Esophagus squamous epithelium (tissue), 5 donors: ENCODE measurements at places on chromosomes 16 and 17.

- peaks cover 16% of the 10 kb centered on the region for H3K27me3 ChIP-seq
- peak overlapping the region; percentile 76 for H3K27ac ChIP-seq
- H3K36me3 ChIP-seq, result no peaks in the 10 kb centered on the region
These were observed 431 bp downstream of the SLFN11 start for GRCh38 chr17:35372846-35373533.

GRCh38 chr17:77253611-77254051 is 112.9 kb downstream of the SEC14L1 start:
- no peak for DNase-seq
- peak overlapping the region; percentile 63 for H3K27ac ChIP-seq
- peaks cover 31% of the 10 kb centered on the region for H3K4me1 ChIP-seq
- H3K36me3 ChIP-seq, result no peaks in the 10 kb centered on the region
- no peaks in the 10 kb centered on the region for H3K27me3 ChIP-seq
- no peak overlapping the region for H3K4me3 ChIP-seq

DNA sequence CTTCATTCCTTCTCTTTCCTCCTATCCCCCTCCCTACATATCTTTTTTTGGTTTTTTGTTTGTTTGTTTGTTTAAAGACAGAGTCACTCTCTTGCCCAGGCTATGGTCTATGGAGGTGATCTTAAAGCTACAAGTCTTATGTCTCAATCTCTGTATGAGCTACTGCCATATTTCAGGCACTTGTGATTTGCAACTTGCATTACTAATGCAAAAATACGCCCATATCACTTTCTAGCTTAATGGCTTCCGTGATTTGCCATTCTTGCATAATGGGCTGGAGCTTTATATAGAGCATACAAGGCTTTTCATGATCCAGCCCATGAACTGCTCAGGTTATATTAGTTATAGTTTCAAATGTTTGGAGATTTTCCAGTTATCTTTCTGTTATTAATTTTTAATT is 7.5 kb downstream of the CFAP97D1 start:
- no peaks in the 10 kb centered on the region for H3K27me3 ChIP-seq
- no peaks in the 10 kb centered on the region for H3K4me1 ChIP-seq
- no peak overlapping the region for H3K4me3 ChIP-seq
- no peak overlapping the region for H3K27ac ChIP-seq

- DNase-seq, result no peak
- peak overlapping the region; percentile 28 for H3K27ac ChIP-seq
- peaks cover 51% of the 10 kb centered on the region for H3K36me3 ChIP-seq
- no peaks in the 10 kb centered on the region for H3K27me3 ChIP-seq
- H3K4me3 ChIP-seq, result no peak overlapping the region
These were observed 7.6 kb downstream of the THUMPD1 start for GRCh38 chr16:20734056-20734455.

- no peak overlapping the region for H3K27ac ChIP-seq
- peaks cover 3% of the 10 kb centered on the region for H3K4me1 ChIP-seq
- no peaks in the 10 kb centered on the region for H3K27me3 ChIP-seq
These were observed 60.2 kb upstream of the ARHGAP44 start for GRCh38 chr17:12729086-12729485.

- peaks cover 6% of the 10 kb centered on the region for H3K4me1 ChIP-seq
- DNase-seq, result no peak
- H3K36me3 ChIP-seq, result peaks cover 1% of the 10 kb centered on the region
- H3K27ac ChIP-seq, result no peak overlapping the region
These were observed 14.0 kb downstream of the MPP3 start for GRCh38 chr17:43818966-43819365.

DNA sequence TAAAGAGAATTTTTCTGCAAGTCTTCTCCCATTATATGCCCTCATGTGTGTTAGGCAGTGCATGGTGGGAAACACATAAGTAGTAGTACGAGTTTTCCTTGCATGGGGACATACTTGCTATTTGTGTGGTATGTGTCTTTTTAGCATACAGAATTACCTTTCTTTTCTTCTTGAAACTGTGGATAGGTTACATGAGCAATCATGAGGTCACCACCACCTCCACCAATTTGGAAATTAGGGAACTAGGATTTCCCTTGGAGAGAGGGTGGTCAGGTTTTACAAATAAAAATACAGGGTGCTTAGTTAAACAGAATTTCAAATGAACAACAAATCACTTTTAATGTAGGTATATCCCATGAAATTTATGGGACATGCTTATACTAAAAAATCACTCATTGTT is 16.3 kb upstream of the AMZ2 start:
- H3K27ac ChIP-seq, result no peak overlapping the region
- no peaks in the 10 kb centered on the region for H3K36me3 ChIP-seq
- no peak overlapping the region for H3K4me3 ChIP-seq
- DNase-seq, result no peak
- H3K27me3 ChIP-seq, result no peaks in the 10 kb centered on the region

DNA sequence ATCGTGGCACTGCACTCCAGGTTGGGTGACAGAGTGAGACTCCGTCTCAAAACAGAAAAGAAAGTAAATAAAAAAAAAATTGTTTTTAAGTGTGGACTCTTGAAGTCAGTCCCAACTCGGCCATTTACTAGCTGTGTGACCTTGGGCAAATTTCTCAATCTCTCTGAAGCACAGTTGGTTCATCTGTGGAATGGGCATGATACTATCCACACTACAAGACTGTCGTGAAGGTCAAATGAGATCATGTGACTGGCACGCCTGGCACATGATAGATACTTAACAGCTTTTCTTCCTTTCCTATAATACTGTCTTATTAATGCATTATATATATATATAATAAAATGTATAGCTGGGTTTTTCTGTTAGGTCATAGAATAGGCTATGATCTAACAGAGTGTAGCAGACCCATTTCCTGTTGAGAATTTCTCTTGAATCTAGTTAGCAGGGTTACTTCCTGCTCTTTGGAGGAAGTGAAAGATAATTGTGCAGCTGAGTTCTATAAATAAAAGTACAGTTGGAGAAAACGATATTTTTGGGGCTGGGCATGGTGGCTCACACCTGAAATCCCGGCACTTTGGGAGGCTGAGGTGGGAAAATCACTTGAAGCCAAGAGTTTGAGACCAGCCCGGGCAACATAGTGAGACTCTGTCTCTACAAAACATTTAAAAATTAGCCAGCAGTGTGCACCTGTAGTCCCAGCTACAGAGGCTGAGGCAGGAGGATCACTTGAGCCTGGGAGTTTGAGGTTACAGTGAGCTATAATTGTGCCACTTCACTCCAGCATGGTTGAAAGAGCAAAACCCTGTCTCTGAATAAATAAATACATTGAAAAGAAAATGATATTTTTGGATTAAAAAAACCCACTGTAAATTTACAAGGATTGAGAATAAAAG is 7.3 kb downstream of the MILR1 start:
- no peak for DNase-seq
- no peaks in the 10 kb centered on the region for H3K27me3 ChIP-seq
- H3K27ac ChIP-seq, result no peak overlapping the region
- H3K36me3 ChIP-seq, result no peaks in the 10 kb centered on the region
- no peak overlapping the region for H3K4me3 ChIP-seq
- no peaks in the 10 kb centered on the region for H3K4me1 ChIP-seq

- no peaks in the 10 kb centered on the region for H3K36me3 ChIP-seq
- H3K27me3 ChIP-seq, result no peaks in the 10 kb centered on the region
- H3K27ac ChIP-seq, result no peak overlapping the region
- H3K4me3 ChIP-seq, result no peak overlapping the region
- H3K4me1 ChIP-seq, result peaks cover 19% of the 10 kb centered on the region
- no peak for DNase-seq
These were observed 29.2 kb downstream of the SOCS3 start for GRCh38 chr17:78330570-78331224.

DNA sequence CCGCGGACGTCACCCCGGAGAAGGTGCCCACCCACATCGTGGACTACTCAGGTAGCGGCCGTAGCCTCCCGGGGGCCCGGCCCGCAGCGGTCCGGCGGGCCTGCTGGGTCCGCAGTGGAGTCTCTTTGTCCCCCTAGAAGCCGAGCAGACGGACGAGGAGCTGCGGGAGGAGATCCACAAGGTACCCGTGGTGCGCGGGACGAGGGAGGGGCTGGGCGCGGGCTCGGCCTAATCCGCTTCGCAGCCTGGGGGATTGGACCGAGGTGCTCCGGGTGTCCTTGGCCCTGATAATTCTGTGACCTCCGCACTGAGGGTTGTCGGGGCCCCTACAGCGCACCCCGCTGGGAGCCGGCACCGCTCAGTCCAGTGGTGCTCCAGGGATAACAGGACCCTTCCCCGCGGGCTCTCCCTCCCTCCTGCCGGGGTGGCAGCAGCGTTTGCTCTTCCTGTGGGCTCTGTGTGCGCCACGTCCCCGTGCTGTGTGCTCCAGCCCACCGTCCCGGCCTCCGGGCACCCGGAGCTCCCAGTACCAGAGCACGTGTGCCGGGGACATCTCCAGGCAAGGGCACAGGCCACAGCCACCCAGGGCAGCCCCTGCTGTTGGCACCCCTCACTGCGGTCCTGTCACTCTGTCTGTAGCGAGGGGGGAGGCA is 713 bp downstream of the RHOT2 start:
- peak overlapping the region; percentile 89 for H3K4me3 ChIP-seq
- peaks cover 43% of the 10 kb centered on the region for H3K4me1 ChIP-seq
- peaks cover 47% of the 10 kb centered on the region for H3K36me3 ChIP-seq
- no peak for DNase-seq
- peak overlapping the region; percentile 92 for H3K27ac ChIP-seq

- H3K27me3 ChIP-seq, result no peaks in the 10 kb centered on the region
- peak overlapping the region; percentile 91 for H3K27ac ChIP-seq
- H3K4me3 ChIP-seq, result peak overlapping the region; percentile 58
- H3K4me1 ChIP-seq, result peaks cover 22% of the 10 kb centered on the region
- H3K36me3 ChIP-seq, result no peaks in the 10 kb centered on the region
- DNase-seq, result no peak
These were observed 588 bp downstream of the METTL16 start for GRCh38 chr17:2511138-2511461.
